ENCODE measurements at places on chromosomes 16 and 17.
A peak's percentile ranks its signal among the peaks of the same experiment; 100 is the strongest.

- no peak for DNase-seq
Observed at GRCh38 chr16:69474408-69474807, 50.0 kb downstream of the CYB5B start.

- no peak for DNase-seq
Observed at GRCh38 chr16:19817122-19817521, 67.5 kb downstream of the GPRC5B start.

GRCh38 chr17:7352910-7353635 is 1.1 kb downstream of the KCTD11 start:
- no peak for DNase-seq

- DNase-seq: no peak
Observed at GRCh38 chr16:1045310-1045992, 27.1 kb upstream of the SSTR5 start.

GRCh38 chr17:82931699-82932517 is 92.1 kb upstream of the ZNF750 start:
- peak; percentile 97 for DNase-seq

DNA sequence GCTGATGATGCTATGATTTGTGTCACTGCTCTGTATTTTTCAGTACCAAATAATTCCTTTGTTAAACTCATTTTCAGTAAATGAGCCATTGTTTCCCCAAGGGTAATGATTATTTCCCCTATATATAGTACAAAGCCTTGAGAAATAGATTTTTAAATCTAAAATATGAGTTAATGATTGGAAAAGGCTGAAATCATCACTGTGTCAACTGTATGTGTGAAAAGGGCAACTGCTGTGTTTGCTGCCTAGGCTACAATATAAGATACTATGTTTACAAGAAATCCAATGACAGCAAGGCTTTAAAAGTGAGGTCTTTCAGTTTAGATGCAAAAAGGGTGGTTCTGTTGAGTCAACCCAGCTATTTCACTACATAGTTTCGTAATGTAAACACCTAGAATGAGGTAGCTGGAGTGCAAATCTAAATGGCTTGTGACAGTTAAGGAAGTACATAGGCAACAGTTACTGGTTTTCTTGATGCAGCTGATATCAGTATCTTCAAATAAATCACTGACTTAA is 15.3 kb downstream of the NLK start:
- peak; percentile 54 for DNase-seq

DNA sequence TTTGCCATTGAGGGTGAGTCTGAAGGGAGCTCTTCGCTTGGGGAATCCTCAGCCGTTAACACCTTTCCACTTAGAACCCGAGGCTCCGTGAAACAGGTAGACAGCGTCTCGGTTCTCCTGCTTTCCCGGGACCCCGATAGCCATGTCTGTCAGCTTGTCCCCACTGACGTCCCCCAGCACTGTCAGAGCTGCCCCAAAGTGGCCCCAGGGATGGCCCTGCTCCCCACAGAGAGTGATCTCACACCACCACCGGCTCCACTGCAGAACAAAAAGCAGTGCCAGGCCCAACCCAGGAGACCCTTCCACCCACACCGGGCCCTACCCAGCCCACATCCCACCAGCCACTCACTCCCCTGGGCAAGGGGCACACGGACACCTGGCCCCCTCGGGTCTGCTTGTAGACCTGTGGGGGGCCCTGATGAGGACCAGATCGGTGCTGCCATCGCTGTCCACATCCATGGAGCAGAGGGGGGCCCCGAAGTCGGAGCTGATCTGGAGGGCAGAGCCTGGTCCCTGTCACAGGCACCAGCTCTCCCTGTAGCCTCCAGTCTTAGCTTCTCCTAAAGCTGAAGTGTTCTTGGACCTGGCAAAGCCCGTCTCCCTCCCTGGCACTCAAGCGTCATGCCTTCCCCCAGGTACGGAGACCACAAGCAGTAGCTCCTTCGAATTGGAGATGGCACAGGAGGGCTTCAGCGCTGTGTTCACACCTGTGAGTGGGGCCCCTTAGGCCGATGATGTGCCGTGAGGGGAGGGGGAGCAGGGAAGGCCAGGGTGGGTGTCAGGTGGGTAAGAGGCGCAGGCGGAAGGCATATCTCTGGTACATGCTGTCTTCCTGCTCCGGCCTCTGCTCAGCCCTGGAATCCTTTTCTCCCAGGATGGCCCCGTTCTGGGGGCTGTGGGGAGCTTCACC is 6.5 kb downstream of the ITGAX start:
- DNase-seq: no peak

- peak; percentile 86 for DNase-seq
Observed at GRCh38 chr17:50051082-50051576, 4.8 kb upstream of the ITGA3 start.

DNA sequence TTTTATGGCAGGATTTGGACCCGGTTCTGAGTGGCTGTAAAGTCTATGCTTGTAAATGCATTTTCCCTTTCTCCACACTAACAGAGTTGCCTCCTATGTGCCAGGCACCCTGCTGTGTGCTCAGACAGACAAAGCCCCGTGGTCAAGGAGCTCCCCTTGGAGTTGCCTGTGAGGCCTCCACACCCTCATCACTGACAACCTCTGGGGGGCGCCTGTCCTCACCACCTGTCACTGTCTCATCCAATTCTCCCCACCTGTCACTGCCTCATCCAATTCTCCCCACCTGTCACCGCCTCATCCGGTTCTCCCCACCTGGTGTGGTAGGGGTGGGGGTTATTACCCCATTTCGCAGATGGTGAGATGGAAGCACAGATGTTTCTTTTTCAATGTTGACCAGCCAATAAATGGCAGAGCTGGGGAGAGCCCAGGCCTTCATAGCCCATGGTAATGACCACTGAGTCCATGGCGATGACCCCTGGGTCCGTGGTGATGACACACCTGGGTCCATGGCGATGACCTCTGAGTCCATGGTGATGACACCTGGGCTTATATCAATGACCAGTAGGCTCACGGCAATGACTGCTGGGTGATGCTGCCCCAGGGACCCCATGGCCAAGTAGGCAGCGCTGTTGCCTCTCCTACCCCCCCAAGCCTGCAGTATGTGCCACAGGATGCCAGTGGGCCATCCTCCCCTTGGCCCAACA is 150.1 kb downstream of the IRF8 start:
- DNase-seq: no peak

GRCh38 chr16:84656649-84657048 is 8.3 kb downstream of the KLHL36 start:
- DNase-seq: no peak

DNA sequence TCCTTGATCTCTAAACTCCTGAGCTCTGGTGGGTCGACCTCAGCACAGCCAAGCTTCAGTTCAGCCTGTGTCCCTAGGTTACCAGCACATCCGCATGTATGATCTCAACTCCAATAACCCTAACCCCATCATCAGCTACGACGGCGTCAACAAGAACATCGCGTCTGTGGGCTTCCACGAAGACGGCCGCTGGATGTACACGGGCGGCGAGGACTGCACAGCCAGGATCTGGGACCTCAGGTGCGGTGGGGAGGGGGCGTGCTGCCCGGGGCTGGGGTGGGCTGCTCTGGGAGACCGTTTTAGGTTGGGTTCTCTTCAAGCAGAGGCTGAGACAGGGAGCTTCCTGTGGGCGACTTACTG is 1.1 kb downstream of the MLST8 start:
- DNase-seq: no peak

GRCh38 chr16:86590501-86591144 is 12.3 kb downstream of the FOXL1 start:
- peak; percentile 91 for DNase-seq

DNA sequence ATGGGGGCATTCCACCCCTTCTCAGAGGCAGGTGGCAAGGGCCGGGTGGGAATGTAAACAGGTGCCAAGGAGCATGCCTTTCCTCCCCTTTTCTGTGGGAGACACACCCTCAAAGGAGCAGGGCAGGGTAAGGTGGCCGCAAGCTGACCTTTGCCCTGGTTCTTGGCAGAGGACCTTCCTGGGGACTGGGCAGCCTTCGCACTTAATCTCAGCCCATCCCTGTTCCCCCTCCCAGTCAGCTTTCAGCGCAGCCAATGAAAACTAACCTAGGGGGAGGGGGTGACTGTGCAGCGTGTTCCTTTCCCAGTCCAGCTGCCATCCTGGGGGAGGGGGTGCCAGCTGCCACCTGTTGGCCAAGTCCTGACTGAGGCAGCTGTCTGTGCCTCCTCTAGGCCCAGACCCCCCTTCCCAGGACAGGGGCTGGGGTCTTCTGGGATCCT is 2.8 kb downstream of the TRAF4 start:
- DNase-seq: no peak

GRCh38 chr17:32970281-32970680 is 21.4 kb upstream of the SPACA3 start:
- DNase-seq: peak; percentile 89

DNA sequence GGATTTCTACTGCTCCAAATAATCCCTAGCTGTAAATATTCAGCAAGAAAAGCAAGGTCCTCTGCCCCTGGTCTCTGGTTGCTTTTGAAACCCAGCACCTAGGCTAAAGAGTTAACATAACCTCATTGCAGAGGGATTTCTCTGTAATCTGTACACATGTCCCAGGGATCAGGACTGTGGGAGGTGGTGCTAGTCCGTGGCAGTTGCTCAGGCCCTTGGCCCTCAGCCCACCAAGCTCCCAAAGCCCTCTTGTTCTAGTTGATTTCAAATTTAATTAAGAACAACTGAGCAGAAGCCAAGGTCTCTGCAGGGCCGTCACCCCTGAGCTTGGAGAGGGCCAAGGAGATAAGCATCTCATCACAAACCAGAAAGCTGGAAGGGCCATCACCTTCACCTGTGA is 181.1 kb downstream of the SOX9 start:
- no peak for DNase-seq

DNA sequence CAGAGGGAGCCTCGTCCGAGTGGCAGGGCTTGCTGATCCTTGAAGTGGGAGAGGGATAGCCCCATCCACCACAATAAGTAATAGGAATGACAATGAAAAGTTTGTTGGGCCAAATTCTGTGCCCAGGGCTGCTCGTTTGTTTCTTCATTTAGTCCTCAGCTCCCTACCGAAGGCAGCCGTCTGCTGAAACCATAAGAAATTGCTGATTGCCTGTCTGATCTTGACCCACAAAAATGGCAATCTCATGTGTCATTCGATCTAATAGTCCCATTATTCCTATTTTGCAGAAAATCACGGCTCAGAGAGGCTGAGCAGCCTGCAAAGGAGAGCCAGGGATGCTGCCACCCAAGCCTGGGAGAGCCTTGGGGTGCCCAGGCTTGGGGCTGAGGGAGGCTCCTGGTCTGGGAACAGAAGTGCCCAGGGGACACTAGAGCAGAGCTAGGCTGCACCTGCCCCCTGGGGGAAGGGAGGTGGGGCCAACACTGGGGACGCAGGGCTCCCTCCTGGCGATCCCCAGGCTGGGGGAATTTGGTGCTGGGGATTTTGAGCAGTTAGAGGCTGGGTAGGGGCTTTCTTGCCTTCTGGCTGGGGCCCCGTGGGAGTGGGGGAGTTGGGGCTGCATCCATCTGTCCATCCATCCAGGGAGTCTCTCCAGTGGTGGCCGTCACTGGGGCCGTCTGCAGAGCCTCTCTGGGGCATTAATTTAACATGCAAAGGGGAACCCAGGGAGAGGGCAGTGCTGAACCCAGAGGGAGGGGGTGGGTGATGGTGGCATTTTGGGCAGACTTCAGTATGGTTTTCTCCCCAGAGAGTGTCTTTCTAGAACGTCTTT is 53.5 kb downstream of the SOCS1 start:
- DNase-seq: peak; percentile 48
